ENCODE measurements at places on chromosomes 6 and 20. TPM values are rescaled to one million over a fixed set of nuclear protein-coding genes. Genes with fewer than 3 reads are reported as not detected.

DNA sequence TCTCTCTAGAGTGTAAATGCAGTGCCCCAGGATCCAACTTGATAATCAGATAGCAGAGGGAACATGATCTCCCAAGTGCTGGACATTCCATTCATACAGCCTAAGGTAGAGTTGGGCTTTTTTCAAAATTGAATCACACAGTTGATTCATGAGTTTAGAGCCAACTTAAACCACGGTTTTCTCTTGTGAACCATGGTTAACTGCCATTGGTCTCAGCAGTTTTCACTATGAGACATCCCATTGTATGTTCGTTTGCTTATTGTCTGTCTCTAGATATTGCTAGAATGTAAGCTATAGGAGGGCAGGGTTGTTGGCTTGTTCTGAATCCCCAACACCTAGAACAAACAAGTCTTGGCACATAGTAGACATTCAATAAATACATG, 37.2 kb upstream of the TAF8 start:
- DNase-seq, result no peak

DNA sequence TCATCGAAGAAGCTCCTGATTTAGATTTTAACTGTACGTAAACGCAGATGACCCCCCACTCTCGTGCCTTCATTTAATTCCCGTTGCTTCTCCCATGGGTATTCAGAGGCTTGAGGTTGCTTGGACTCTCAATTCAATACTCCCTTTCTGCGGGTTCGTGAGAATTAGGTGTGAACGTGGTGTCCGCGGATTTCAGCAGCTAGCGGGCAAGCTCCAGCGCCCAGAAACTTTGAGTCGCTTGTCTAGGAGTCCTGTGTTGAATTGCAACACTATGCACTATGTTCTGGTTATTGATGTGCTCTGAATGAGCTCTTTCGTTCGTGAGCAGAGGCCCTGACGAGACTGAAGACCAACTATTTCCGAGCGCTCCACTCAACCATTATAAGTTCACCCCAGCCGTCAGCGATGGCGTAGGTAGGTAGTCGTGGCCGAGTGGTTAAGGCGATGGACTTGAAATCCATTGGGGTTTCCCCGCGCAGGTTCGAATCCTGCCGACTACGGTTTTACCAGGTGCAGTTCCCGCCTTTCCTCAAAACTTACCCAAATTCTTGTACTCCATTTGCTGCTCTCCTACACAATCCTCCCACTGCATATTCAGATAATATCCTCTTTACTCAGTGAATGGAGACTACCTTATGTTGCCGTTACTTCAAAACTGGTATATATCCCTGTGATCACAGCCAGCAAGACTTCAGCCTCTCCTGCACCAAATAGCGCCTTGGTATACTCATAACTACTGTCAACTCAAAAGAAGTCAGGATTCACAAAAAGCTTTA, 72.6 kb upstream of the ZNF184 start:
- no peak for DNase-seq

DNA sequence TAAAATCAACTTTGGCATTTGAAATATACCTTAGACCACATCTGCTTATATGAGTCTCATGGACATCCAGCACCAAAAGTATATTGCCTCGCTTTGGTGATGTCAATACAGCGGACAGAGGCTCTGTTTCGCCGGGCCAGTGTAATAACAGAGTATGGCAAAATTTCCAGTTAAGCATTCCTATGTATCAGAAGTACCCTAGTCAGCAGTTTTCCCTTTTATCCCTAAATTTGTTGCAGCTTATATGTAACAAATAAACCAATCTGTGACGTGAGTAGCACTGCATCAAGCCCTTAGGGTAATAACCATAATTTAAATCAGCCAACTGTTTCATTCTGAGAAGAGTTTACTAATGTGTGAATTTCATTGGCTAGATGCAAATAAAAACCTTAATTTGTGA, 585.5 kb upstream of the ADGRB3 start:
- DNase-seq, result no peak

- DNase-seq, result no peak
Observed at GRCh38 chr6:159461998-159462397, 231.0 kb downstream of the SOD2 start.

DNA sequence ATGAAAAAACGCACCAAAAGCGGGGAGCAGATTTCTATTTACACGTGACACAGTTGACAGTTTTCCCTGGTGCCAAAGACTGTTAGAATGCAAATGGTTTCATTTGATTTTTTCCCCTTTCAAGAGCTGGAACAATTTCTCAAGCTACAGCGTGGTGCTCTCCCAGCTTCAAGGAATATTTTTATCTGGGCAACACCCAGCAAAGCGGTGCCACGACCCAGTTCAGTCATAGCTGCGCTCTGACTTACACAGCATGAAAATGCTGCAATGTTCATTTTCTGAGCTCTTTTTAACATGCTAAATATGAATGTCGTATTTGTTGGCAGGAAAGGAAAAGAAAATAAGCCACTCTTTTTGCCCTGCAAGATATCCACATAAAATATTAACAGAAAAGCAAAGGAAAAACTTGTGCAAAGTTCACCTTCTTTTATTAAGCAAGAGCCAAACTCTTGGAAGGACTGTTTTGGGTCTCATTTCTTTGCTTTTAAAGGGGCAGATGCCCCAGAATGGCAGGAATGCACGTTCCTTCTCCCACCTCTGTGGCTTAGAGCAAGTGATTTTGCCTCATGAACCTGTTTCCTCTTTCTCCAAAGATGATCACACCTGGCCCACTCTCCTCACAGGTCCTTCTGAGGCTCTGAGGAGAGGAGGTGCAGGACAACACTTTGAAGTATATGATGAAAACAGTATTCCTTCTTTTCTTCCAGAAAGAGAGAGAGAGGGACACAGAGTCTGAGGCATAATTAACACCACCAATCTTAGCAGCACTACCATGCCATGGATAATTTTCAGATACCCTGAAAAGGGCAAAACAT, 47.0 kb downstream of the TTI1 start:
- no peak for DNase-seq

DNA sequence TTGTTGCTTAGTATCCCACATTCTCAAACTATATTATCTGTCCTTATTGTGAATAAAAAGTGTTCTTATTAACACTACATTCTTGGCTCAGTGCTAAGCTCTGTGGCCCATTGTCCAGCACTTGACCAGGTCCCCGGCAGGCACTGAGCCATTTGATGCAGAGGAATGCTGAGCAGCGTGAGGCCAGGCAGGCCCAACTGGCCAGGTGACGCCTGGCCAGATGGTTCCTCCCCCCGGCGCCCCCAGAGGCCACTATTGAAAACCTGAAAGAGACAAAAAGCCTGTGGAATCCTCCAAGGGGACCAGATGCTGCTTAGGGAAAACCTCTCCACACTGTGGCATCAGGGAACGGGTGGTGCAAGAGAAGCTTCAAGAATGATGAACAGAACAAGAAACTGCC, 597.5 kb upstream of the JAG1 start:
- DNase-seq, result no peak

- DNase-seq, result no peak
Observed at GRCh38 chr6:53089948-53090347, 24.7 kb downstream of the FBXO9 start.

- no peak for DNase-seq
Observed at GRCh38 chr20:31956556-31957526, 5.0 kb upstream of the PDRG1 start.

The AIF1 gene
- 5.7 TPM for polyA plus RNA-seq

The TBCC gene
- 13.1 TPM for polyA plus RNA-seq

The FOXC1 gene
- 1.1 TPM for polyA plus RNA-seq

Data from psoas muscle (tissue), 8 donors.